RCC 7860 (cell line): ENCODE measurements at places on chromosomes 2 and 18.
A peak's percentile ranks its signal among the peaks of the same experiment; 100 is the strongest.

DNA sequence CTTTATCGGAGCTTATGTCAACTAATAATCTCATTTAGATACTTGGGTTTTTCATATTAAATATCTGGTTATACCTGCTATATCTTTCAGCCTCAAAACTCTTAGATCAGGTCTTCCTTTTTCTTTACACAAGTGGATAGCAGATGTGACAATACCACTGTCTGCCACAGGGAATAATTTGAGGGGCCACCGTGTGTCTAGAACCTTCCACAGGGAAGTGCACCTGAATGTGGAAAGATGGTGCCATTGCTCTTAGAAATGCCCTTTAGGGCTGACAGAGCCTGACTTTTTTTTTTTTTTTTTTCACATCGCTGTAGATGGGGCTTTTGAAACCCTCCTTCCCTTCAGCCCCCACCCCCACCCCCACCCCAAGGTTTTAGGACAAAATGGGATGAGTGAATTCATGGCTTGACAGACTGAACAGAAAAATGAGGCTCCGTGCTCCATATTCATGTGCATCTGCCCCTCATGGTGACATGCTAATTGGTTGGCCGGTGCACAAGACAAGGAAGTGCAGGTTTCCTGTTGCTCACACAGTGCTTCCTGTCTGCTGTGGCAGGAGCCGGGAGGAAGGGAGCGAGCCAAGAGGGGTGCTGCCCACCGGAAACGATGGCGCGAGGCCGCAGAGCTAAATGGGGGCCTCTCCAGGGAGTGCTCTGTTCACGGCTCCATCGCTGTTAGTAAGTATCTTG lies 246.0 kb downstream of the LDLRAD4 start:
- DNase-seq, result no peak

GRCh38 chr18:75304678-75305557 lies 94.3 kb downstream of the TSHZ1 start:
- DNase-seq, result no peak

DNA sequence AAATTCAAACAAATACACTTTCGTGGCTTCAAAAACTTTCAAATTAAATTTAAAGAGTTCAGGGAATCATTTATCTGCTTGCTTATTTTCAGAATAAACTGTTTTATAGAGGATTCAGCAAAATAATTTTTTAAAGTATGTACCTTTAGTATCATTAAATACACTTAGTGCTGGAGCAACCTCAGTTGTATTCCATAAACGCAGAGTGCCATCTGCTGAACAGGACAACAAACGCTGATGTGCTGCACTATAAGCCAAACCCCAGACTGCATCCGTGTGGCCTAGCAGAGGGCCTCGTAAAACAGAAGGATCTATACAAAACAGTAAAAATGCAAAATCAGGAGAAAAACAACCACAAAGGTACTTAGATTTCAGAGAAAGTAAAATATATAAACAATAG lies 108.6 kb downstream of the STRN start:
- no peak for DNase-seq

DNA sequence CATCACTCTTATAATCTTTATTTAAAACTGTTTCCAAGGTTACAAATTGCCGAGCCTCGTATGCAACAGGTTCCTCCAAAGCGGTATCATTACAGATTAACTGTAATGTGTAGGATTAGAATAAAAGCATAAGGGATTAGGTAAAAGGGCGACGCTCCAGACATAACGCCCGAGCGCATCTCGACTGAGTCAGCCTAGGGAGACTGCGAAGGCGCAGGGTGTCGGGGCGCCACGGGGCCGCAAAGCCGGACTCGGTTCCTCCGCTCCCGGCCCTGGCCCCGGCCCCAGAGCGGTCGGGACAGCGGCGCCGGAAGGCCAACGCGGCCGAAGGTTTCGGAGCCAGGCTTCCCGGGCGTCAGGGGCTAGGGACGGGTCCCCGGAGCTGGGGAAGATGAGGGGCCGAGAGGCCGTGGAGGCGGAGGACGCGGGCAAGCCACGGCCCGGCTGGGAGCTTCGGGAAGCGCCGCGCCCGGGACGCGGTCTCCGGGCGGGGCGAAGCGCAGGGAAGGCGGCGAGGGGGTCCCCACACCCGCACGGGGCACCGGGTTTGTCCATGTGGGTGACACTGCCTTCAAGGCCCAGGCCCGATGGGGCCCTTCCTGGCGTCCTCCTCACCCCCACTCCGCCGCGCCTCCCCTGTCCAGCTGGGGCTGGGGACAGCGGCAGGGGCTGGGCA lies 12.9 kb upstream of the SIX3 start:
- DNase-seq, result no peak

GRCh38 chr2:133412694-133413093 lies 155.6 kb downstream of the NCKAP5 start:
- DNase-seq, result no peak

DNA sequence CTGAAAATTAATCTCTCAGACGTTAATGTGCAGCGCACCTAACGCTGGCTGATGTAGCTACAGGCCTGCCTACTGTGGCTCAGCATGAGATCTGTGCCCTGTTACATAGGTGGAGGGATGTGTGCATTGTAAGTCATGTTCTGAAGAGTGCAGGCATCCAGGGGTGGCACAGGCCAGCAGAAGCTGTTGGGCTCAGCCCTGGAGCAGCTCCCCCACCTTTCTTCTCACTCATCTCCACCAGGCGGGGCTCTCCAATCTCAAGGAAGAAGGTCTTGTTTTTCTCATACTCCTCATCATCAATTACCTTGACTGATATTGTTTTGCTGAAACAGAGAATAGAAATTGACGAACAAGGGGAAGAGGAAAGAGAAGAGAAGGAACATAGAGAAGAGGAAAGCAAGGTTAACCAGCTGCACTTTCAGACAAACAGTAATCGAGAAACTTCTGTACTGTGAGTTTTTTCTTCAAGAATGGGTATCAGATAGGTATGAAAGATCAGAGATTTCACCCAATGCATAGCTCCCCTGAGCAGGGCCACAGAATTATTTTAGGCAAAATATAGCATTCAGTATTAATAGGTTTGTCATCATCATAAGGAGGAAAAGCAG lies 273.6 kb downstream of the SLC8A1 start:
- no peak for DNase-seq

GRCh38 chr2:236209996-236210395 lies 41.8 kb upstream of the GBX2 start:
- no peak for DNase-seq

DNA sequence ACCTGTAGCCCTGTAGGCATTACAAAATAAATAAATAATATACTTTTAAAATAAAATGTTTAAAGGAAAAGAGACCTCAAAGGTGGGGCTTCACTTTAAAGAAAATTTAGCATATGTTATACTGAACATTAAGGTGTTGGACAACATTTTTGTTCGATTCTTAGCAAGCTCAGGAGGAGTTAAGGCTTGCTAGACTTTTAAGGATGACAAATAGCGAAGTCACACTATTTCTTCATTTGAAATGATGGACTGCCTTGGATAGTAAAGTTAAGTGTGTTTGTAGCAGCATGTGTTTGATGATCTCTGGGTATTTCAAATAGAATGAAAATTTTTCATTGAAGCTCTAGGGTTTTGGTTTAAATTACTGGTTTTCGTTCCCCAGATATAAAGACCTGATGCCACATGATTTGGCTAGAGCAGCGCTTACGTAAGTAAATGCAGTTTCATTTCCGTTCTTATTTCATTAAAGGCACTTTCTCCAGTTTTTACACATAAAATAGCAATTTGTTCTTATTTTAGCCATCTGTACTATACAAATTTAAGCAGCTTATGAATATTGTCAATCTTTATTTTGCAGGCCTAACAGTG lies 24.9 kb downstream of the HADHB start:
- DNase-seq, result no peak

DNA sequence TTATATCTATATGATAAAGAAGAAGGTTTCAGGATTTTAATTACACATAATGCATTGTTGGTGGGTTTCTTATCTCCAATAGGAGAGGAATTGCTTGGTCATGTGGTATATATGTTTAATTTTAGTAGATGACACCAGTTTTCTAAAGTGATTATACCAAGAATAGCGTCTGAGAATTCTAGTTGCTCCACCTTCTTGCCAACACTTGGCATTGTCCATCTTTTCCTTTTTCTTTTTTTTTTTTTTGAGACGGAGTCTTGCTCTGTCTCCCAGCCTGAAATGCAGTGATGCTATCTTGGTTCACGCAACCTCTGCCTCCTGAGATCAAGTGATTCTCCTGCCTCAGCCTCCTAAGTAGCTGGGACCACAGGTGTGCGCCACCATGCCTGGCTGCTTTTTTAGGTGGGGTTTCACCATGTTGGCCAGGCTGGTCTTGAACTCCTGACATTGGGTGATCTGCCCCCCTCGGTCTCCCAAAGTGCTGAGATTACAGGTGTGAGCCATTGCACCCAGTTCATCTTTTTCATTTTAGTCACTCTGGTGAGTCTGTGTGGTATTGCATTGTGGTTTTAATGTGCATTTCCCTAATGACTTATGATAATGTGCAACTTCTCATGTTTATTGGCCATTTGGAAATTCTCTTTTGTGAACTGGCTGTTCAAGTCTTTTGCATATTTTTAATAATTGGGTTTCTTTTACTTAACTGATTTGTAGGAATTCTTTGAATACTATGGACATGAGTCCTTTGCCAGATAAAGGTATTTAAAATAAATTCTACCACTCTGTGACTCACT lies 37.3 kb upstream of the ZNF512 start:
- peak; percentile 47 for DNase-seq

- DNase-seq, result no peak
Measured at GRCh38 chr18:50399582-50399981, 24.7 kb downstream of the SKA1 start.

DNA sequence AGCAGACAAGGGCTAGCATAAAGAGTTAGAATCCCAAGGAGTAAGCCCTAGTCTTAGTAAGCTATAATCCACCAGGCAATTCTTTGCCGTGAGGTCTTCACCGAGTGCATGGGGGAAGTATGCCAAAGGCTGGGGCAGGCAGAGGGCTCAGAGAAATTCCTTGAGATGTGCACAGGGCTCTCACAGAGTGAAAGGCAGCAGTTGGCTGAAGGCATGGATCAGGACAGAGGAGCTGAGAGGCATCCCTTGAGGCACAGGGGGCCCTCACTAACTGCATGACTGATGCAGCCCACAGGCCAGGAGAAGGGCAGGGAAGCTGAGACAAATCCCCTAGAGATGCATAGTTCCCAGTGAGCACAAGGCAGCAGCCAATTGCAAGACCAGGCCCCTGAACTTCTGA lies 34.1 kb downstream of the PTH2R start:
- no peak for DNase-seq

DNA sequence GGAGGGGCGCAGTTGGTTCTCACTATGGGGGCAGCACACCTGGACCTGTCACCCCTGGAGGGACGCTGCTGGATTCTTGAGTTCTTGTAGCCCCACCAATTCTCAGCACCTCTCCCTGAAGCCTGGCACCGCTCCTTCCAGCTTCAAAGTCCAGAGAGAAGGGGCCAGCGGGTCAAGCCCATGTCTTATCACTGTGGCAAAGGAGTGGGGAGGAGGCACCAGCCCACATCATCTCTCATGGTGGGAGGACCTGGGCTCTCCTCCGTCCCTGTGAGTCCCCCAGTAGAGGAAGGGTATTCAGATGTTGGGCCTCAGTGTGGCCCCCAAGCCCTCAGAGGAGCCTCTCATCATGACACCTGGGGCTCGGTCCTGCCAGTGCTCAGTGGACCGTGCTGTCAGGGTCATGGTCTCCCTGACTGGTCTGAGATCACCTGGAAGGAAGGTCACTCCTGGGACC lies 67.4 kb downstream of the HS1BP3 start:
- no peak for DNase-seq

GRCh38 chr2:165924946-165925345 lies 28.6 kb downstream of the TTC21B start:
- no peak for DNase-seq

- DNase-seq, result no peak
Measured at GRCh38 chr2:138700716-138701115, 79.5 kb downstream of the NXPH2 start.

GRCh38 chr2:43838560-43839267 lies at the start of the genes ABCG5 and ABCG8:
ABCG5 (minus strand) TSS chr2:43838839; CDS start chr2:43838679, 160 bp downstream.
ABCG8 (plus strand) TSS chr2:43838971; CDS start chr2:43839054, 83 bp downstream.
- no peak for DNase-seq

GRCh38 chr2:113080134-113080533 lies 12.4 kb downstream of the IL1F10 start:
- DNase-seq, result no peak

DNA sequence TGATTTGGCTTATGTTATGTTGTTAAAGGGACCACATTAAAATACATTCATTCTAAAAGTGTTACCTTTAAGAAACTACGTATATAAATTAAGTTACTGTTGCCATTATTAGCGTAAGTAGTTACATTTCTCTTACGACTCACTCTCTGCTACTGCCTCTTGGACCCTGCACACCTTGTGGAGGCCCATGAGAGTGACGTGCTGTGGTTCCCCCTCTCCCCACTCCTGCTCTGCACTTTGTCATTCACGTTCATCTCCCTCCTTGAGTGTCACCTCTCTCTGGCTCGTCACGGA lies 830 bp upstream of the MERTK start:
- no peak for DNase-seq

GRCh38 chr2:98917031-98917471 lies 19.0 kb downstream of the CRACDL start:
- peak; percentile 83 for DNase-seq

- DNase-seq, result peak; percentile 88
Measured at GRCh38 chr2:5798084-5798483, 105.9 kb downstream of the SOX11 start.

GRCh38 chr2:138078153-138078552 lies 113.9 kb downstream of the HNMT start:
- no peak for DNase-seq

DNA sequence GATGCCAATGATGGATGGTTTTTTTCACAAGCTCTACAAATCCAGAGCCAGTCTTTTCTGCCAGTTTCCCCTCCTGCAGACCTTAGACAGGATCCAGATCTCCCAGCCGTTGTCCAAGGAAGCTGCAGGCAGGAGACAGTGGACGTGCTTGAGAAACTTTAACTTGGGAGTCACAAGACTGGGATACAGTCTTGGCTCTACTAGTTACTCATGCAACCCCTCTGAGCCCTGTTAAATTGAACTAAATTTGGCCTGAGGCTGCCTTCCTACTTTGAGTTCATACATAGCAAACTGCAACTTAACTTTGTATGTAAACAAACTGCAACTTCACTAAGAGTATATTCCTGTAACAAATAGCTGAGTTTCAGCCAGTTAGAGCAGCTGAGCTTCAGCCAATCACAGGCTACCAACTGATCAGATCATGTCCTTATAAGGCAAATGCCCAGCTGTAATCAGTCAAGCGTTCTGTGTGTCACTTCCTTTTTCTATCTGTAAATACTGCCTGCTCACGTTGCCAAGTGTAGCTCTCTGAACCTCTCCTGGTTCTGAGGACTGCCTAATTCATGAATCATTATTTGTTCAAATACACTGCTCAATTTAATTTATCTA lies 140.9 kb downstream of the CAPN13 start:
- peak; percentile 94 for DNase-seq

GRCh38 chr18:13510594-13510993 lies 215.8 kb downstream of the FAM210A start:
- no peak for DNase-seq
